Skin of body (tissue), 3 donors: ENCODE measurements at places on chromosomes 5 and 9. TPM values are rescaled to one million over a fixed set of nuclear protein-coding genes. Genes with fewer than 3 reads are reported as not detected.

DNA sequence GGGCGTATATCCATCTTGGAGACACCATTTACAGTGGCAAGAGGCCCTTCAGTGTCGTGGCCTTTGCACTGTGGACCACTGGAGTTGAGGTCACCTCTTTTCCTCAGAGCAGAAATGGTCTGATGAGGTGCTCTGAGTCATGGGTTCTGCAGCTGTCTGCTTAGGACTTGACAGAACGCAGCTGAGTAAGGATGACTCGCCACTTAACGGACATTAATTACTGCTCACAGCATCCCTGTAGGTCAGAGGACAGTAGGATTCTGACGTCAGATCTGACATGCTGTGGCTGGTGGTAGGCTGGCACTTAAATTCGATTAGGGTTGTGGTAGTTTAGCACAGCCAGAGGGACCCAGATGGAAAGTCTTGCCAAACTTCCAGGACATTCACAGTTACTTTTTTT is 479.4 kb downstream of the DMAC1 start:
- DNase-seq: no peak

DNA sequence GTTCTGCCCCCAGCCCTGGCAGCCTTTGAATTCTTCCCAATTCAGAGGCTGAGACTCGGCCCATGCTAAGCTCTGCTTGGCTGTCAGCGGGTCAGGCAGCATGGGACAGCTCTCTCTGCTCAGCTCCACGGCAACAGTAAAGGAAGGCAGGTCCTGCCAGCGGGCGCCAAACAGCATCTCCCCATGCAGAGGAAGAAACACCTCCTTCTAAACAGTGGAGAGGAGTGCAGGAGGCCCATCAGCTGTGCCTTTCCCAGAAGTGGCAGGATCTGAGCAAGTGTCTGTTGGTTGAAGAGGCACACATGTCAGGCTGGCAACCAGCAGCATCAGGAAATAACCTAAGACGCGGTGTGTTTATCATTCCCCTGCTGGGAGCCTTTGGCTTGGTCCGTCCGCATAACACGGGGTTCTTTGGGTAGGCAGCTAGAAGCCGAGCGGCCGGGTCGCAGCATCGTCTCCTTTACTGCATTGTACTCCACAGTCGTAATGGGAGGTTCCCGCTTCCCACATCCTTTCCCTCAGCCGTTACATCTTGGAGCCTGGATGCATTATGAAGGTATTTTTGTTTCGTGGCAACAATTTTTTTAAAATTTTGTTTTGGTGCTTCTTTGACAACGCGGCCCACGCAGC is 42.7 kb upstream of the NCS1 start:
- no peak for DNase-seq

GABRG2 gene
- not detected for total RNA-seq

DNA sequence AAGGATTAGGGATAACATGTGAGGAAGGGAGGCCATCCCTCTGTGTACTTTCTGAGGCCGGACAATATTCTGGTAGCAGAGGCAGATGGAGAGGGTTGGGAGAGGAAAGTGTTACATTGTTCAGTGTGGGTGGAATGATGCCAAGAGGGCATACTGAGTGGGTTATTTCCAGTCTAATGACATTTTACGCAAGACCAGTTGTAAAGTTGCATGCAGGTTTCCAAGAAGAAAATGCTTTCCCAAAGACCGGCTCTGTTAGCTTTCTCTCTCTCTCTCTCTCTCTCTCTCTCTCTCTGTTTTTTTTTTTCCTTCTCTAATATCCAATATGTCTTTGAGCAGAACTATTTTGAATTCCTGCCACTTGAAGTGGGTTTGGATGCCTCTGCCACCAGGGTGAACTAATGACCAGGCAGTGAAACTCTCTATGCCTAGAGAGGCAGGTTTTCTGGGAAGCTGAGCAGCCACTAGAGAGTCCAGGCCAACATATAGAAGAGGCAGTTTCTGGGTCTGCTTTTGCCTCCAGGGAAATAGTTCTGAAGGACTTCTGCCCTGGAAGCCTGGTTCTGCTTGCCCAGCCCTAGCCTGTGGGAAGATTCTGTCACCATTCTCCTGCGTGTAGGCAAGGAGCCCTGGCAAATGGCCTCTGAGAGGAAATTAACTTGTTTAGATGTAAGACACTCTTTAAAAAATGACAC is 24.4 kb upstream of the ZNF366 start:
- no peak for DNase-seq

- DNase-seq: no peak
Measured at GRCh38 chr5:136432705-136433104, 67.4 kb upstream of the TRPC7 start.

SPAAR gene
- 0.79 TPM for total RNA-seq

- DNase-seq: peak; percentile 13
Measured at GRCh38 chr9:88781628-88782391, 209.5 kb upstream of the S1PR3 start.

IFNA21 gene
- total RNA-seq: not detected
